ENCODE measurements at places on chromosomes 3 and 15.

DNA sequence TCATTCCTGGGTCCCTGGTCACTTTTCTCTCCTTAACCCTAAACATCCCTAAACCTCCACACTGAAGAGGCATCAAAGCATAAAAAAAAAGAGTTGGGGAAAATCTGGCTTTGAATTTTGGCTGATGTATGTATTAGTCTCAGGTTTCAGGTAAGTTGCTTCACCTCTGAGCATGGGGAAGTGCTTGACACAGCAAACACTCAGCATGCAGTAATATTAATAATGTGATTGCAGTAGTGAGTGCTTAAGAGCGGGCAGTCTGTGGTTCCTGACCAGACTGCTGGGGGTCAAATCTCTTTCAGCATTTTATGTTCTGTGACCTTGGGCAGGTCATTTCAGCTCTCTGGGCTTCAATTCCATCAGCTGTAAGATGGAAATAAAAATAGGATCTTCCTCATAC lies 467.9 kb downstream of the SOX2 start:
- DNase-seq, result no peak

GRCh38 chr3:173993299-173993698 lies 595.8 kb downstream of the NLGN1 start:
- DNase-seq, result no peak

DNA sequence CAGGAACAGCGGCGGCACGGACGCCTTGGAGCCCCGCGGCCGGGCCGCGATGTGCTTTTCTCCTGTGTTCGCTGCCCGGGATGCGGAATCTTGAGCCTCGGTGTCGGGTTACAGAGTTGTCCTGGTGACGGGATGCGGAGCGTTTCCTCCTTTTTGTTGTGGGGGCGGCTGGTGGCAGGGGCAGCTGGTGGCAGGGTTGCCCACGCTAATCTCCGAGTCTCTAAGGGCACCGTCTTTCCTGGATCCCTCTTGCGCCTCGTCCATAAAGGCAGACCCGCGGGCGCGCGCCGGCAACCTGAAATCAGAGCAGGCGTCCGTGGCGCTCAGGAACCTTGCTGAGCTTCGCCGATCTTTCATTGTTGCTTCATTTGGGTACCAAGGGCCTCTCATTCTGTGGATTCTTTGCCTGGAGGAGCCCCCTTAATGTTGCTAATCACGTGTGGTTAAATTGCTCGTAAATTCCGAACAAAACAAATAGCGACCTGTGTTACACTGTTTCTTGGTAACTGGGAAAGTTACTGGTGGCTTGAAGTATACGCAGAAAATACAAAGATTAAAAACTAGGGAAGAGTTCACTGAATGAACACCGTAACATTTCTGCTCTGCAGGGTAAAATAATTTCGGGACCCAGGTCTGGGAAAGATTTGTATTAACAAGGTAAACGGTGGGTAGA lies 844 bp upstream of the PFN2 start:
- DNase-seq, result no peak

- DNase-seq, result peak; percentile 19
Measured at GRCh38 chr15:45715528-45715927, 80.7 kb downstream of the SQOR start.
